ENCODE measurements at places on chromosomes 2 and 18.

GRCh38 chr2:190367091-190367490, 23.7 kb downstream of the INPP1 start:
- DNase-seq = no peak

- DNase-seq = no peak
Measured at GRCh38 chr18:26803643-26804042, 61.9 kb downstream of the AQP4 start.

DNA sequence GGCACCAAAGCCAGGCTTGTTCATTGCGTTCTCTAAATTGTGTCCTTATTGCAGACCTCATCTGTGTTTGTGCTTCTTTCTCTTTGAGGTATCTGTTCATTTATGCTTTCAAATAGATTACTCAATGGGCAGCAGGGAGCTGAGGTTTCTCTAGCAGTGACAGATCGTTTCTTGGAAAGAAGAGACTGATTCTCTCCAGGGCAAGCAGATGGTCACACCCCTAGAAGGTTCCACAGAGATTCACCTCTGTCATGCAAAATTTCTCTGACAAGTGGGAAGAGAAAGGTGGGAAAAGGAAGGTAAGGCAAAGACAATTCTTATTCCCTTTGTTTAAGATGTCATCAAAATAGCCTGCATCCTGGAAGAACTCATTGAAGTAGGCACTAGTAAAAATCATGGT, 14.0 kb downstream of the DLGAP1 start:
- DNase-seq = no peak

GRCh38 chr18:48934415-48934722, 16.4 kb downstream of the SMAD7 start:
- no peak for DNase-seq

DNA sequence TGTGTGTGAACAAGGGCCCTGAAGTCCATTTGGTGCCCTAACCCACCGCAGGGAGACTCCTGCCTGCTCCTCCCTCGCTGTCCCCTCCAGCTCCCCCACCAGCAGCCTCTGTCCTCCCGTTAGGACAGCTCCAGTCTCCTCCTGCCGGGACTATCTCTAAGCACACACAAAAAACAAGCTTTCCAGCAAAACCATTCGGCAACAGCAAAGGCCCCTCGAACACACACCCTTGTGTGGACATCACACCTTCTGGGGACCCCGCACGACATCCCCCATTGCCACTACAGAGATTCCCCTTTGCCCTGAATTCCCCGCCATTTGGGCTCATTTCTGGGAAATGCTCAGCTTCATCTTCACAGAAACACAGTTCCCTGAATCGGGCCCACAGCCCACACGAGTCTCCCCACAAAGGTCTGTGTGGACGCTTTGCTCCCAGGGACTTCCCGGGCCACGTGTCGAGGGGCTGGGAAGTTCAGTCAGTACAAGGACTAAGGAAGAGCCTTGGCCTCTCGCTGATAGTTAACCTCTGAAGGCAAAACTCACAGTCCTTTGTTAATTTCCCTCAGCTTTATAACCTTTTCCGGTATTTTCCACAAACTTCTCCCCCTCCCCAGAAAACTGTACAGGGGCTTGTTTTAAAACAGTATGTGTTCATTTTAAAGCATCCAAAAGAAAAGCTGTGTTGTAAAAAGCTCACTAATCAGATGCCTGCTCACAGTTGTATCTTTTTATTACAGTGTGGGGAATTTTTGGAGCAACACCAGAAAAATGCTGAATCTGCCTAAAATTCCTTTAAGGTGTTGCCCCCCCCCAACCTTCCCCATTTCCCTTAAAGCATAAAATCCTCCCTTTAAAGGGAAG, 25.9 kb downstream of the SMAD7 start:
- DNase-seq = no peak

DNA sequence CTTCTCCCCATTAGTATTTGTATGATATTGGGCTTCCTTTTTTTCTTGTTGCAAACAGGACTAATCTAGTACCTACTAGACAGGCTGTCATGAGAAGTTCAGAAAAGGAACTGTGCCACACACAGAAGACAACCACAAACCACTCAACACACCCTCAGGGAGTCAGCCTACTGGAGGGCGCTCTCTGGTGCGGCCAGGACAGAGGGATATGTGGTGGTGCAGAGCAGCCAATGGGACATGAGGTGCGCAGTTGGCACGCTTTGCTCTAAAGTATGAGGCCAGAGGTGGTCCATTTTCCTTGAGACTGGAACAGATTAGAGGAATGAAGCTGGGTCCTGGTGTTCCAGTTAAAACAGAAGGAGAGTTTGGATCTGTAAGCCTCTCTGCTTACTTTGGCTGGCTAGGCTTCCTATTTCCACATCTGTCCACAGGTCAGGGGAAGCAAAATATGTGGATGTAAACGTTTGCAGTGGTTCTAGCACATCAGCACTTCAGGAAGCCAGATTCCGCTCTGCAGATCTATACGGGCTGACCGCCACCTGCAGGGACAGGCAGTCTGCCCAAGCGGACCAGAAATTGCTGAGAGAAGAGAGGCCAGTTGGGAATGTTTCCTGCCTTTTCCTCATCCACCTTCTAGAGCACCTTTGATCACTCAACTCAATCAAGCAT, 114.1 kb downstream of the GFPT1 start:
- no peak for DNase-seq

GRCh38 chr2:172098650-172099471, 3.8 kb downstream of the DLX2 start:
- DNase-seq = peak; percentile 91

DNA sequence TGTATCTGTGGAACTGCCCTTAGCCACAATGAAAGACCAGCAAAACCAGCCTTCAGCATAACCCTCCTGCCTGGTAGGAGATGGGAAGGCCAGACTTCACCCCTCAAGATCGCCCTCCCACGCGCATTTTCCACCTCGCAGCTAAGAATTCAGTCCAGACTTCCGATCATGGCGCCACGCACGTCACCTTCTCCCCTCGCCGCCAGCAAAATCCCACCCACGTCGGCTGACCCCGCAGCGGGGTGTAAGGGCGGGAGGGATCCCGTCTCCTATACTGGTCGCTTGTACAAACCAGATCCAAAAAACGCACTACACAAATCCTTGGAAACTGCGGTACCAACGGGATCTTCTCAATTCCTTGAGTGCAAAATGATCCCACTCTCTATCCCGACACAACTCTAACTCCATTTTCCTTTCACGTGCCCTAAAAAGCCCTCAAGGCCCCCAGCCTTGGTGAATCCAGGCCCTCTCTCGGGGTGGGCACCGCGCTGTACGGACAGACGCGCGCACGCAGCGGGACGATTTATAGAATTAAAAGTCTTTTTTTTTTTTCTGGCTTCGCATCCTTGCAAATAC, 1.0 kb upstream of the BMPR2 start:
- DNase-seq = peak; percentile 80

DNA sequence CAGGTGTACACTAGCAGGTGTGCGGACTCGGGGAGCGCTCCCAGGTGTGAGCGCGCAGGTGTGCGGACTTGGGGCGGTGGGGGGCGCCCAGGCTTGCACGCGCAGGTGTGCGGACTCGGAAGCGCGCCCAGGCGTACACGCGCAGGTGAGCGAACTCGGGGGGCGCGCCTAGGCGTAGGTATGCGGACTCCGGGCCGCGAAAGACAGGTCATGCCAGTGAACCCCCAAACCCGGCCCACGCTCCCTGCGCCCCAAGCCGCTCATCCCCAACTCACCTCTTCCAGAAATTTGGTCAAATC, 342 bp downstream of the CYB5A start:
- no peak for DNase-seq

- DNase-seq = peak; percentile 2
Measured at GRCh38 chr2:147108548-147108947, 736.3 kb upstream of the ACVR2A start.

- no peak for DNase-seq
Measured at GRCh38 chr18:44981121-44981520, 300.4 kb downstream of the SETBP1 start.

DNA sequence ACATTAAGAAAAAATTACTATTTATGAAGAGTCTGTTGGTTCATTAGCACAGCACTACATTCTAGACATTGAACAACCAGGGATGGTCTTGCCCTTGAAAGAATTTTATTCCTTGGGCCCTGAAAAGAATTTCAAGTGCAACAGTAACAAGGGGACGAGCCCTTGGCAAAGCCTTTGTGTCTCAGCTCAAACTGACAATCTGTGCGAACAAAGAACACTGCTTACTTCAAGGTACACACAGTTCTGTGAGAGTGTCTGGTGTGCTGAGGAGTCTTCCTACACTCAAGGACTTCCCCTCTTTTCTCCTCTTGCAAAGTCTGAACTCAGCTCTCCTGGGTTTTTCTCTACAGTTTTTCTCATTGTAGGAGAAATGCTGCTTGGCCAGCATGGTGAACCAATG, 373.4 kb downstream of the NBAS start:
- no peak for DNase-seq

DNA sequence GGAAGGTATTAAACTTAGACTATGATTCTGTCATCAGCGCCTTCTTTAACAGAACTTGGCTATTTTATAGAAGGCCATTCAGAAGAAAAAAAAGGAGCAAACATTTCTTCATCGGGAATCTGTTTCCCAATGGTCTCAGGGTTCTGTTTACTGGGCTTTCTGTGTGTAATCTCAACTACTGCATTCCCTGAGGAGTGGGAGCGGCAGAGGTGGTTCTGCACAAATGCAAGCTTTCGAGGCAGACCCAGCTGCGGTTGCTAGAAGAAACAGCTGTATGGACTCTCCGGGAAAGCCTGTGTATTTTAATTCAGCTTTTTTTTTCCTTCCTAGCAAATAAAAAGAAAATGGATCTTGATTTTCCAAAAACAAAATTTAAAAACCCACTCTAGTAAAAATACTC, 250.7 kb downstream of the NAPG start:
- no peak for DNase-seq

DNA sequence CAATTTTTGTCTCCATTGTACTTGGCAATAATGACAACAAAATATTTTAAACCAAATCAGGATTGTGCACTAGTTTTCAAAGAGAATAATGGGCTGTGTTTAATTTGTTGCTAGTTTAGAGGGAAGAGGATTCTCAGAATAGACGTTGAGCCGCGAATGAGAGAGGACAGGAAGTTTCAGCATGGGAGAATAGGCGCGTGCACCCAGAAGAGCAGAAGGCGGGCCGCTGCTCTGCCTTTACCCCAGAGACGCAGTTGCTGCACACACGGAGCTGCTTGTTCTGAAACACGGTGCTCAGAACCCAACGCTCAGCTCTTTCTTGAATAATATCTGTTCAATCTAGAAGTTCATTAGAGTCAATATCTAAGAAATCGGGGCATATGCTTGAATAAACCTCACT, 223.4 kb downstream of the MYT1L start:
- no peak for DNase-seq
